Activated T-cell treated with anti-CD3 and anti-CD28 coated beads, Interleukin-2, amount 50 U/mL, for 72 hours (primary cell): ENCODE measurements at places on chromosomes 5 and 9.

- DNase-seq, result no peak
These were observed 27.7 kb downstream of the RANBP3L start for GRCh38 chr5:36273809-36274526.

- no peak for DNase-seq
These were observed 65.6 kb downstream of the C9orf85 start for GRCh38 chr9:71977003-71977402.

DNA sequence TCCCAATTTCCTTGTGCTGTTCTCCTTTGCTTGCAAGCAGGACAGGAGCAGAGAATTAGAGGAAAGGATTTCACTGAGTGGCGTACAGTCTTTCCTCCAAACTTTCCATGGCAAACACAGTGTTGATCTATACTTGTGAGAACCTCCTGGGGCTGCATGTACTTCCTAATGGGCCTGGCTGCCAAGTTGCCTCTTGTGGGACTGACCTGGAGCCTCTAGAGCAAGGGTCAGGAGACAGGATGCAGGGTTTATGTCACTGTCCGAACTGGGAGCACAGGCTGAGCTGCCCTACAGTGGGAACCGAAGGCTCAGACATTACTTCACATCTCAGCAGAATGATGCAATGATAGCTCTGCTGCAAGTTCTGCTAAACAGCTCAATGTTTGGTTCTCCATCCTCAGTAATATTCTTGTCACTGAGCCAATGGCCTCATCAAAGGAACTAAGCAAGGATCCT lies 102.3 kb downstream of the ENC1 start:
- DNase-seq, result no peak

DNA sequence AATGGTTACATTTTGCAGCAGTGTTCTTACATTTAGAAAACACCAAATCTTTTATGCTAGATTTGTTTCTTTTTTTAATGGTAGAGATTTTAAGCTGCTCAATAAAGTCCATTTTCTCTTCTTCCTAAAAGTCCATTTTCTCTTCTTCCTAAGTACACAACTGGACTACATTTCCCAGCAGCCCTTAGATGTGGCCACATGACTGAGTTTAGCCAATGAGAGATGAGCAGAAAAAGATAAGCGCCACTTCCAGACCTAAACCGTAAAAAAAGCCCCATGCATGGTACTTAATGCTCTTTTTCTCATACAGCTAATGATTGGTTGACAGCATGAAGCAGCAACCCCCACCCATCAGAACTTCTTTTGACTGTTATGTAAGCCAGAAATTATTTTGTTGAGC lies 206.7 kb downstream of the FAM114A2 start:
- no peak for DNase-seq

DNA sequence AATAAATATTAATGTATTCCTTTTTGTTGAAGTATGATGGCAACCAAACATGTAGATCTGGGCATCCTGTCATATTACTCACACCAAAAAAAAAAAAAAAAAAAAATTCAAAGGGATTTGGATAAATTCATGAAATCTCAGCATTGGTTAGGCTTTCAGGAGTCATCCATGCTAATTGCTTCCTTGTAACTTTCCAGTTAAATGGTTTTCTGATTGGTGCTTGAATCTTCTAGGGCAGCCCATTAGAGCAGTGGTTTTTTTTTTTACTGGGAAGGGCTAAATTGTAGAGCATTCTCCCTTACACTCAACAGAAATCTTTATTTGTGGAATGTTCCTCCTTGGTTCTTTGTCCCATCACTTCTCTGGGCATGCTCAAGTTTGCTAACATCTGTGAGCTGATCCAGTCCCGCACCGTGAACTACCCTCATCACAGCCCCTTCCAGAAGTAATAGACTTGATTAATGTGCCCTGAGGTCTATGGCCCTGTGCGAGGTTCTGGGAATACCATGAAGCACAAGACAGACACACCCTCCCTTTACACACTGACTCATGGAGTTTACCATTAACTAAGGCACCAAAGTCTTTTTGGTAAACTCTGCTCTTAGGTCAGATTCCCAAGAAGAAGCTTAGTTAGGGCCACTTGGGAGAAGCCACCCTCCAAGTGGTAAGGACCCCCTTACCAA lies 56.0 kb downstream of the RGS3 start:
- no peak for DNase-seq

- DNase-seq, result no peak
These were observed 119.7 kb downstream of the PSD2 start for GRCh38 chr5:139915266-139915665.

GRCh38 chr5:98510143-98510985 lies 263.1 kb upstream of the RGMB start:
- no peak for DNase-seq

GRCh38 chr5:133235696-133236426 lies 184.0 kb downstream of the HSPA4 start:
- no peak for DNase-seq

- no peak for DNase-seq
These were observed 2.1 kb downstream of the ITGA1 start for GRCh38 chr5:52789851-52790250.

- no peak for DNase-seq
These were observed 34.6 kb downstream of the RXRA start for GRCh38 chr9:134360897-134361296.

DNA sequence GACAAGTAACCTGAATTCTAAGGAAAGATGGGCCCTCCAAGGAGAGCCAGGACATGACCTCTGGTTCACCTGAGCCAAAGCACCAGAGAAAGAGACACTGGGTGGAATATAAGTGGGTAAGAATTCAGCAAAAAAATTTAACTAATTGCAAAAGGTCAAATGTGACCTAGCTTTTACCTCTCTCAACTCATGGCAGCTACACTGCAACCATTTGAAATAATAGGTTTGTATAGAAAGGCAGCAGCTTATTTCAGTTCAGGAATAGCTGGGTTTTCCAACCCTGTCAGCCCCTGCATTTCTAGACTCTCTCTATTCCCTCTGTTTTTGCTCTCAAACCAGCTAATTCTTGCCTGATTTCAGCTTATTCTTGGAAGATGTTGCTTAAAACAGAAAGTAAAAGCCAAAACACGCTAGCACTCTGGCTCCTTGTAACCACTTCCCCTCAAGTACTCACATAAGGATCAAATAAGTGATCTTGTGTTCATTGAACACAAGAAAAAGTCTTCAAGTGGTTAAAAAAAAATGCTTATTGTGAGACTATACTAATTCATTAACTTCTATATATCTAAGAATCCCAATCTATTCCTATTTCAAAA lies 101.1 kb upstream of the NR4A3 start:
- no peak for DNase-seq

DNA sequence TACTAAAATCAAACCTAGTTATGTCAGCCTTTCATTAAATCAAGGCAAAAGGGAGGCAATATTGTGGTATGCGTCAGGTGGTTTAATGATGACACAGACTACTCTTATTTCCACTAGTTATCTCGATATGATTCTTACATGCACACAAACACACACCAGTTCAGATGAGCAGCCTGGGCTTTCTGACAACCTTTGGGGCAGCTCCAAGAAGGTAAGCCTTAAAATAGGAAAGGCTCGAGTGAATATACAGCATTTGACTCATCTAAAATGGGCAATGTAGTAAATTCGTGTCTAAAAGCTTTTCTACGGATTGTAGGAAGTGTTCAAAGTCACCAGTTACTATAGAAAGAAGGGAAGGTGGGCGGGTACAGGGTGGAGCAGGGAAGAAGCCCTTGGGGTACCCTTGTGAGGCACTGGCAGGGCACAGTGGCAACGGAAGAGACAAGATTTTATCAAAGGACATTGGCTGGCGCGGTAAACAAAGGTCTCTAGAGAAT lies 1.9 kb downstream of the ANKH start:
- peak; percentile 60 for DNase-seq

GRCh38 chr9:1083325-1083913 lies 33.3 kb downstream of the DMRT2 start:
- no peak for DNase-seq

- no peak for DNase-seq
These were observed 140.6 kb upstream of the KLF4 start for GRCh38 chr9:107630156-107630555.

DNA sequence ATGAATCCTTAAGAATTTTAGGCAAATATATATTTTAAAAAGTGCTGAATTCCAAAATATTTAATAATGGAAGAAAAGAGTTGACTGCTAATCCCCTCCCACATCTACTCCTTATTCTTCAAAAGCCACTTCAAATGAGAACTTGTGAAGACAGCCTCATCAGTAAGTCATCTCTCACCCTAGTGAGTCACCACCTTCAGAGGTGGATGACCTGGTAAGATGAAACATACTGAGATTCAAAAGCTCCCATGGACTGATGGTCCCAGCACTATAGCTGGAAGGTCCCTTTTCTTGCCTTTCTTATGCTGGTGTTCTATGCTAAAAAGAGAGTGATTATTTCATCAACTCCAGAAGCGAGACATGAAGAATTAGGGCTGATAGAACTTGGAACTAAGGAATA lies 37.8 kb upstream of the SPDL1 start:
- DNase-seq, result peak; percentile 21

GRCh38 chr5:153515301-153515700 lies 24.8 kb downstream of the GRIA1 start:
- no peak for DNase-seq

GRCh38 chr9:127568618-127568970 lies 43.5 kb upstream of the STXBP1 start:
- no peak for DNase-seq

DNA sequence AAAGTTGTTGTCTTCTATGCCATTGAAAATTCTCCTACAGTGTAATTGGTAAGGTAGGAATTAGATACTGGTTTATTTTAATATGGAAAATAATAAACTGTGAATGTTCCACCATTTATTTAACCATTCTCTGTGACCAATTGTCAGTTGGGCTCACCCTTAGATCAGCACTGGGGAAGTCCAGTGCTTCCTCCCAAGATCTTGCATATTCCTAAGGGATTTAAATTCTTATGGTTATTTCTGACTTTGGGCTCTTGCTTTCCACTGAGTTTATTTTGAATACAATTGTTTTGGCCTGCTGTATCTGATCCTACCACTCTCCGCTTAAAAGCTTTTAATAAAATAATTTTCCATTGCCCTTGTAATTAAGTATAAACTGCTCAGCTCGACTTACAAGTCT lies 137.4 kb downstream of the OR2K2 start:
- no peak for DNase-seq

DNA sequence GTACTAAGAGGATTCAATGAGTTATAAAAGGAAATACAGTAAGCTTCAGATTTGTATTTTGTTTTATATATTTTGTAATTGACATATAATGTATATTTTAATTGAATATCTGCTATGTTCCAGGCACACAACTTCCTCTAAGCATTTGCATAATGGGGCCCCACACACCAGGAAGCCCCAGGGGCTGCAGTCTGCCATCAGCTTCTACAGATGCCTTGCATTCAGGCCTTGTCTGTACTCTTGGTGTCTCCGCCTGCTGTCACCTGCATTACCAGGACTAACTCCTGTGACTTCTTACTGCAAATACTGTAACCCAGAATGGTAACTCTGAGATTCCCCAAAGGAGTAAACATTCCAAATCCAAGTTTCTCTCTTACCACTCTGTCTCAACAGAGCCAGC lies 20.6 kb downstream of the ARL15 start:
- no peak for DNase-seq

- DNase-seq, result no peak
These were observed 75.0 kb downstream of the PTPDC1 start for GRCh38 chr9:94159069-94159939.

DNA sequence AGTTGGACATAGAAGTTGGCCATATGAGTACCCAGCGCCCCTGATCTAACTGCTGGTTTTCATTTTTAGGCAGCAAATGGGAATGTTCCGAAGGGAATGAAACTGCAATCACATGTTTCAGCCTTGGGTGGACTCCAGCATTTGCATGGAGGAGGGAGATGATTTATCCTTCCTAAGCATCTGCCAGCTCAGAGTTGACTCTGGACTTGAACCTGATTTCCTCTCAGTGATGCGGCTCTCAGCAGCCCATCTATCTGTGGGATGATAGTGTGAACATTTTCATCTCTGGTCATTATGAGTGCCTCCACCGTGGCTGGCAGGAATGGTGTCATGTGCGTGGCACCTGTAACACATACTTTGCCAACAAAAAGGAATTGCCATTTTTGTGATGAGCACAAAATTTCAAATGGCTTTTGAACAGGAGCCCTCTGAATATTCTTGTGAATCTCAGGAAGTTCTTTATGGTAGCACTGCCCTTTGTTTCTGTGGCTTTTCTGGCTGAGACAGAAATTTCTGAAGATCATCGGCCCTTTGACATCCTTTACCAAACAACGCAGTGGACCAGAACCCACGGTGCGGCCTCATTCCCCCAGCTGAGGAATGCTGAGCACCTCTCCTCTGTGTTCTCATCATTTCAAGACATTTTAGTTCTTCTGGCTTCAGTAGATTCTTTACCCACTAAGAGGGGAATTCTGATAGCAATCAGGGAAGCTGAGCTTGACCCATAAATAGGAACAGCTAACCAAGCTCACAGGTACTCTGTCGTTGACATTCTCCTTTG lies 28.5 kb downstream of the FUBP3 start:
- no peak for DNase-seq

DNA sequence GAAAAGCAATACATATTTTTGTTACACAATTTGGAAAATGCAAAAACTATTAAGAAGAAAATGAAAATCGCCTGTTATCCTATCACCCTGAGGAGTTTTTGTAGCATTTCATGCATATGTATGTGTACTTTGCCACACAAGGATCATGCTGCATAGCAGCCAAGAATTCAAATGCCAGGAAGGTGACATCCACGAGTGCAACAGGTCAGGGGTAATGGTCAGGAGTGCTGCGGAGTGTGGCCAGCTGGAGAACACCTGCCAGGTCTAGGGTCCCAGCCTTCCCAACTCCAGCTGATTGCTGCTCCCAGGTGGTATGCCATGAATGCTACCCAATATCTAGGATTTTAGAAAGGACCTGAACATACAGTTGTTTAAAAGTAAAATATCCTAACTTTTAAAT lies 617.1 kb downstream of the PRELID2 start:
- DNase-seq, result no peak

DNA sequence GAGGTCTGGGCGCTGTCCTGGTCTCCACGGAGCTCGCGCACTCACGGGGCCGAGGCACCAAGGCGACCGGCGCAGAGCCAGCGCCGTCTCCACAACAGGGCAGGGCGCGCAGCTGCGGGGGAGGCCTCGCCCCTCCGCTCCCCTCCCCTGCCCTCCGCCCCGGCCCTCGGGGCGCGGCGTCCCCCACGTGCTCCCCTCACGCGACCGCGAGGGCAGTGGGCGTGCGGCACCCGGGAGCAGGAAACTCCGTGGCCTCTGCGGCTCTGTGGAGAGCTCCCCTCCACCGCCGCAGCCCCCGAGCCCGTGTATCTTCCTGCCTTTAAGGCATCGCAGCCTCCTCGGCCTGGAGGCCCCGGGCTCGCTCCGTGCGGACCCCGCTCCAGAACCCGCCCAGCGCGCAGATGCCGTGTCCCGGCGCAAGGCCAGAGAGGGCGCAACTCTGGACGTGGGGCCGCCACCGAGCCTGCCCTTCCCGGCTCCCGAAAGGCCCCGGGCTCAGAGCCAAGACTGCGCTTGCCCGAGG lies 708 bp upstream of the TUBB4B start:
- DNase-seq, result peak; percentile 74

DNA sequence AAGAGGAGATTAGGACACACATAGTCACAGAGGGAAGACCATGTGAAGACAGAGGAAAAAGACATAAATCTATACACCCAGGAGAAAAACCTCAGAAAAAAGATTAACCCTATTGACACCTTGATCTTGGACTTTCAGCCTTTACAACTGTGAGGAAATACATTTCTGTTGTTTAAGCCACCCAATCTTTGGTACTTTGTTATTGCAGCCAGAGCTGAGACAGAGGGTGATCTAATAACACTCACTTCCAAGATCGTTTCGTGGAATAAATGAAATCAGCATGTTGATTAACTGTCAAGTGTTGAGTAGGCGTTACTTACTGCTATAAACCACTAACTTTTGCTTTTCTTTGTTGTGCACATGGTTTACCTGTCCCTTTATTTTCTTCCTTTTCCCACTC lies 361.2 kb upstream of the RIOK2 start:
- DNase-seq, result no peak

GRCh38 chr5:54589786-54590185 lies 72.2 kb downstream of the SNX18 start:
- no peak for DNase-seq
